ENCODE measurements at places on chromosomes 7 and 10.

- DNase-seq, result no peak
These were observed 60.4 kb upstream of the NPVF start for GRCh38 chr7:25288556-25289307.

GRCh38 chr7:115910541-115911164 lies 119.9 kb downstream of the TFEC start:
- peak; percentile 38 for DNase-seq

DNA sequence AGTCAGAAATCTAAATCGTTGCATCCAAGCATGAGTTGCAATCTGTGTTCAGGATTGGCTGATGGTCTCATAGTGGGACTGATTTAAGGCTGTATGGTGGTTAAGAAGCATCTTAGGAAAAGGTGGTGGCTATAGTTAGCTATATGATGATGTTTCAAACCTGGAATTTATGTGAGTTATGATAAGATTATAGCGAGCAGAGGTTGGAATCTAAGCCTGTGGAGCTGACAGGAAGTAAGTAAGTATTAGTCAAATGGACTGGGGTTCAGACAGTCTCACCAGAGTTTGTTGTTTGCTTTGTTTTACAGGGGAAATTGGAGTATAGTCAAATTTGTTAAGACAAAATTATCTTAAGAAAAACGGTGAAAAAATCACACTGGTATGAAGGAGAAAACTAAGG lies 56.7 kb downstream of the ANKRD7 start:
- DNase-seq, result no peak

- DNase-seq, result no peak
These were observed 135.7 kb downstream of the AVL9 start for GRCh38 chr7:32631021-32631420.

DNA sequence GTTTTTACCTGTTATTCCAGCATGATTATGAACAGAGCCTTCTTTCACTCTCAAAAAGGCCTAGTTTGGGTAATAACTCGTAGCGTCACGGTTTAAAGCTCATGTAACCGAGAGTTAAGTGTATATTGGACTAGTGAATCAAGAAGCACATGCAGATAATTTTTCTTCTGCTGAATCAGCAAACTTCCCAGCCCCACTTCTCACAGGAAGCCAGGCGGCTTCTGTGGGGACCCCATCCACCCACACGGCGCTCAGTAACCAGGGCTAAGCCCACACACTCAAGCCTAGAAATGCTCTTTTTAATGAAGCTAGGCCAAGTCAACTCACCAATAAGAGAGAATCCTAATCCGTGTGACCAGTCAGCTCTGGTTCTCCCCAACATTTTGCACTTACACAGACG lies 191.2 kb upstream of the MGMT start:
- DNase-seq, result no peak

GRCh38 chr10:26946102-26946811 lies 85.5 kb upstream of the ABI1 start:
- no peak for DNase-seq

GRCh38 chr10:132199854-132200311 lies 13.1 kb downstream of the DPYSL4 start:
- DNase-seq, result no peak

GRCh38 chr10:74008212-74008731 lies 10.4 kb downstream of the VCL start:
- DNase-seq, result peak; percentile 78

DNA sequence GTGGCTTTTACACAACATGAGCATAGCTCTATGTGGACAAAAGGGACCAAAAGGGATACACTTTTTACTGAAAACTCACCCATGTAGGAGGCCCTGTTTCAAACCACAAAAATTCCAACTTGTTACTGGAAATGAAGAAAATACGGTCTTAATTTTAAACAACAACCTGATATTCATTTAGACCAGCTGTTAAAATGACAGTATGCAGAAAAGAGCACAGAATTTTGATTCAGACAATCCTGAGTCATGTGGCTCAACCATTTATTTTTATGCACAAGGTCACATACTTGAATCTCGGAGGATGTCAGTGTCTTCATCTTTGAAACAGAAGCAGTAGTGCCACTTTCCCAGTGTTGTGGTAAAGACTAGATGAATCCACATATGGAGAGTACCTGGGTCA lies 426.5 kb upstream of the NFE2L3 start:
- DNase-seq, result peak; percentile 5

- no peak for DNase-seq
These were observed 77.8 kb downstream of the TCF7L2 start for GRCh38 chr10:113027574-113028455.

DNA sequence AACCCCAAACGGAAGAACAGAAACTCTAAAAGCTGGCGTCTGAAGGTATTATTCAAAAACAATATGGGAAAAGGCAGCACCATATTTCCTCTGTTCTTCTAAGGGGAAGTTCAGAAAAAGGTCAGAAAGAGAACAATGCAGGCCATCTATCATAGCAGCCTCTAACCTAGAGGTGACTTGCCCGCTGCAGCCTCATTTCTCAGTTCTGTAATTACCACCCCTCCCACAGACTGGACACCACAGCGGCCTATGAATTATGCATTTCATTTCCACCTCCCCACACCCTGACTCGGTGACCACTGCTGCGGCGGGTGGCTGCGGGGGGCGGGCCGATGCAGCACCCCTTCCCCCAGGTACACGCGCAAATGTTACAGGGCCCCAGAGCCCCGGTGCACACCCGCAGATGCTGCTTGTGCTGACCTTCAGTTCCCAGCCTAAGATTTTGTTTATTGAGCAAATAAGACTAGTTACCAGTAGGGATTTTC lies 125.5 kb downstream of the CLEC2L start:
- no peak for DNase-seq

- no peak for DNase-seq
These were observed 28.1 kb downstream of the LRRC72 start for GRCh38 chr7:16554518-16555236.

DNA sequence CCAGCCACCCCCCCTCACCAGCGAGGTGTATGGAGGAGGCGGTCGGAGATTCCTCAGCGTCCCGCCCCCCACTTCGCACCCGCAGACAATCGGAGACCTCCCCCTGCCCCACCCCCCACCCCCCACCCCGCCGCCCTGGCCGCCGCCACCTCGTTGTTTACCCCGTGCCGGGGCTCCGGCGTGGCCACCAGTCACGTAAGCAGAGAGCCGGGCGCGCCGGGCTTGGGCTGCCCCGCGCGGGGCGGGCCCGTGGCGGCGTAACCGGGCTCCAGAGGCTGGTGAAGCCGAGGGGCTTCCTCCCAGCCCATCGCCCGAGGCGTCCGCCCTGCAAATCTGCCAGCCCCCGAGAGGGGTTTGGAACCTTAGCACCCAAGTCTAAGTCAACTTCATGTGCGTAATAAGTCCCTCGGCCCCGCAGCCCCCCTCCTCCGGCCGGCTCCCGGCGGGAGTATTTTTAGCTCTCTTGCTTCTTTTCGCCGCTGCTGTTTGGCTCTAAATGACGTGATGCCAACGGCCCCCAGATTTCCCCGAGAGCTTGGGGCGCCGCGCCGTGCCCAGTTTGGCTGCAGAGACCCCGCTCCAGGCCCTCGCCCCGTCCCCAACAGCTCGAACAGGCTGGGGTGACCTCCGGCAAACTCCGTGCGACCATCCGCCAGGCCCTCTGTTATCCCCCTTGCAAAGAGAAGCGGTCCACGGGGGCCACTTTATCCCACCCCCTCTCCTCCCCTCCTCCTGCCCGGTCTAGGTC lies 2.7 kb downstream of the MXI1 start:
- peak; percentile 29 for DNase-seq

- DNase-seq, result peak; percentile 99
These were observed 31.2 kb downstream of the PRTFDC1 start for GRCh38 chr10:24920907-24921881.

- no peak for DNase-seq
These were observed 21.4 kb downstream of the PRSS2 start for GRCh38 chr7:142792129-142792528.

GRCh38 chr10:59682986-59683937 lies 26.4 kb downstream of the SLC16A9 start:
- no peak for DNase-seq

GRCh38 chr7:158500651-158501052 lies 87.0 kb downstream of the PTPRN2 start:
- no peak for DNase-seq

DNA sequence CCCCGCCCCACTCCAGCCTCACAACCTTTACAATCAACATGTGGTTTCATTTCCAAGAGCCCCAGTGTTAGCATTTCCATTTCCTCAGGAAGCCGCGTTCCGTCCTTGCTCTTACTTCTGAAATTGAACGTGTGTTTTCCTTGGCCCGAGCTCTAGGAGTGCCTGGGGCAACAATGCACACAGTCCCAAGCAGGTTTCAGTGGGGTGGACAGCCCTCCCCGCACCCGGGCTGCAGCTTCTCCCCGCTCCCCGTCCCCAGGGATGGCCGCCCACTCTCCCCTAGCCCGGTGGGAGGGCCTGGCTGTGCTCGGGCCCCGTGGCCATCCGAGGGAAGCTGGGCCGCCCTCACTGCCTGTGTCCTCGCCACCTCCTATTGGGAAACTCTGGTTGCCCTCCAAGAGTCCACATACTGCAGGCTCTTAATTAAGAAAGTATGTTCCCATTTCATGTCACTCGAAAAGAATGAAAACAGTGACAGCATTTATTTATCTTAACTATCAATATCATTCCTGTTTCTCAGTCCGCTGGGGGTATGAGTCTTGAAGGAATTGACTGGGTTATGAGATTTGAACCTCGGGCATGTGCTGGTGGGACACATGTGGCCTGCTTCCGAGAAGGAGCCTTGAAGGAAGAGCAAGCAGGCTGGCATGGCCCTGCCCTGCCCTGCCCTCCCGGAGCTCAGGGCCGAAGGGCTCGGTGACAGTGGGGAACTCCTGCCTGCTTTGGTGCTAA lies 163.8 kb downstream of the GRK5 start:
- peak; percentile 94 for DNase-seq

- no peak for DNase-seq
These were observed 3.6 kb upstream of the GIMAP7 start for GRCh38 chr7:150511048-150511447.

GRCh38 chr7:157309988-157310668 lies 26.7 kb upstream of the DNAJB6 start:
- DNase-seq, result peak; percentile 96

- DNase-seq, result no peak
These were observed 41.7 kb upstream of the OPALIN start for GRCh38 chr10:96400465-96400864.

DNA sequence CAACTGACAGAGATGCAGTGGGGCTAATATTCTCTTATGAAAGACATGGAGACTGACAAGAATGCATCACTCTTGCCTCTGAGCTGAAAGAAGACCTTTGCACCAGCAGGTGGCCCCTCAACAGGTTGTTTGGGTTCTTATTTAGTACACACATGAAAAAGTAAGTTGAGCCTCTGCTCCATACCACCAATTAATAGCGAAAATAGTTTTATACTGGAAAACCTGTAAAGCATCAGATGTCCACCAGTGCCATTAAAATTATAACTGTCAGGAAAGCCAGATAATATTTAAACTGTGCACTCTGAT lies 26.3 kb upstream of the FAM13C start:
- DNase-seq, result no peak

DNA sequence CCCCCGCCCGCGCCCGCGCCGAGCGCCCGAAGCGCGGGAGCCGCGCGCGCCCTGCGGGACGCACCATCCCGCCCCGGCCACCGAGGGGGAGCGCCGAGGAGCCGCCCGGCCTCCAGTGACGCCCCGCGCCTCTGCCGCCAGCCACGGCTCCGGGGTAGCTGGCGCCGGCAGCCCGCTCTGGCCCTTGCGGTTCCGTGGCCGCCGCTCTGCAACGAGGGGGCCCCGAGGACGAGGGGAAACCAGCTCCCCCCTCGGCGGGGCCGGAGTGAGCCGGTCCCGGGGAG lies at the start of gene PAXIP1:
Gene PAXIP1, minus strand, starts transcription at position 33 of the 284 bp plus-strand sequence. CDS start 195 bp downstream, outside the sequence.
- peak; percentile 20 for DNase-seq

- DNase-seq, result no peak
These were observed 110.9 kb downstream of the SGMS1 start for GRCh38 chr10:50512743-50513416.

GRCh38 chr10:123582084-123582989 lies 83.8 kb upstream of the GPR26 start:
- peak; percentile 45 for DNase-seq

DNA sequence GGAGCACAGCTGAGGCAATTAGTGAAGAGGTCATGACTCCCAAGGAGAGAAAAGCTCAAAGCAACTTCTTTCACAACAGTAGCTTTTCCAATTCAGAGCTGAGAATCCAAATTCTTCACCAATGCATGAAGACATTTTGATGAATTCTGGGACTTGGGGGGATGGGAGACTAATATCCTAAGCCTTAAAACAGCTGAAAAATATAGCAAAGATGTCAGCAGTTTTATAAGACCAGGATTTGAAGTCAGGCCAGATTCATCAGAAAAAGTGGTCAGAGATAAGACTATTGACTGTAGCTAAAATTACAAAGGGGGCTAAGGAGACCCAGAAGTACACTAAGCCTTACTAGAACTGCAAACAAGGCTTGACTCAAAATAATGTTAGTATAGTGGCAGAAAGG lies 51.6 kb downstream of the GPR141 start:
- no peak for DNase-seq

DNA sequence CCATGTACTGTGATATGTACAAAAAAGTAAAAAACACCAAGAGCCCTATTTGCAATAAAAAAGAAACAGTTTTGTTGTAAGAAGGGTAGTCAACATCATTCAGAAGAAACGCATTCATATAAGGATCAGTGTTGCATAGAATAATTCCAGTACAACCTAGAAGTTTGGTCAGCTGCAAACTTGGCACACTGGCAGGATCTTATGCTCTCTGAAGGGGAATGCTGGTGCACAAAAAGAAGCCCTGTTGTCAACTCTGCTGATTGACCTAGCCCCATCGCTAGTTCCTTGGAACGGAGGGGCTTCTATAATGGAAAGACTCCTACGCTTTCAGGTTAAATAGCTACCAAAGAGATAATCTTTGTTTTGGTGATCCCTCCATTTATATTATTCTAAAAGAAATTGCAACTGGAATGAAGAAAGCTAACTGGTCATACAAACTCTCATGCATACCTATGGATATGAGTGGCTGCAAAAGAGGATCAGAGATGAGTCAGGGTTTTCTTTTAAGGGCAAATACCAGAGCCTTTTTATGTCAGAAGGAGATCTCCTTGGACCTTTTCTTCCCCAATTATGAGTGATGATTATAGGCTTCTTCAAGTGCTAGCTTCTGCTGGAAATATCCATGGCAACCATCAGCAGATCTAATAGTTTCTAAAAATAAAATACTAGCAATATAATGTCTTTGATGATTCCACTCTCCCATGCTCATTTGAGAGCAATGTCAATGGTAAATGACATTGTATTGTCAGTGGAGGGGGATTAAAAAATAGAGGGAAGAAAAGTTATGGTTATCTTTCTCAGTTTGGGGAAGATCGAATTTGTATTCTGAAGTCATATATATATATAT lies 312.4 kb upstream of the CACNA2D1 start:
- peak; percentile 84 for DNase-seq

DNA sequence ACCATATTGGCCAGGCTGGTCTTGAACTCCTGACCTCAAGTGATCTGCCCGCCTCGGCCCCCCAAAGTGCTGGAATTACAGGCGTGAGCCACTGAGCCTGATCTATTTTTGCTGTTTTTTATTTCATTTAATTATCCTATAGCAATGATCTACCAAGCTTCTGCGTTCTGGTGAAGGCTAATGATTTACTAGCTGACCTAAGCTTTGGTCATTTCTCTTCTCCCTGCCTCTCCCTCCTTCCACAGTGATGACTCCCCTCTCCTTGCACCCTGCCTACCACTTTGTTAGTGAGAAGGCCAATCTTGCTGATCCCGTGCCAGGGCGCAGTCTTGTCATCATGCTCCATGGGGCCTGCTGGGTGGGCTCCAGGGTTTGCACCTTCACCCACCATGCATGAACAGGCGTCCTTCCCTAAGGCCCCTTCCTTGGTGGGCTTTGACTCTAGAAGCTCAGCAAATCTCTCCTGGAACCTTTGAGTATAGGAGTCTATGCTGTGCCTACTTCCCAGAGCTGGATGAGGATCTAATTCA lies 11.9 kb upstream of the ZCCHC24 start:
- DNase-seq, result no peak
